ENCODE measurements at places on chromosomes 7 and 10. TPM values are rescaled to one million over a fixed set of nuclear protein-coding genes. Genes with fewer than 3 reads are reported as not detected.

DNA sequence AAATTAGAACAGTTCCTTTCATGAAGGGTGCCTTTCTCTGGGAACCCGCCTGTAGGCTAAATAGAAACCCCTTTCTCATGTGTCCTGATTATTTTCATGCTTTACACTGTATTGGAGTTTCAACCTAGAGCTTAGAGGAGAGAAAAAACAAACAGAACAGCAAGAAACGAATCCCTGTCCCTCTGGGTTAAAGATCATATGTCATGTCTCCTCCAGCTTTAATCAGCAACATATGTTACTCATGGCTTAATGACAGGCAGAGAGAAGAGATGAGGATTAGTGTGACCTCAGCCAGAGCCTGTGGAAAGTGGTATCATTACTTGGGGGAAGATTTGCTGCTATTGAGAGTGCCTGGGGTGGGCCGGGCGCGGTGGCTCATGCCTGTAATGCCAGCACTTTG is 32.1 kb downstream of the CRCP start:
- no peak for DNase-seq
- no peak overlapping the region for H3K27ac ChIP-seq
- no peaks in the 10 kb centered on the region for H3K27me3 ChIP-seq
- H3K4me3 ChIP-seq: no peak overlapping the region
- H3K36me3 ChIP-seq: peaks cover 8% of the 10 kb centered on the region

GRCh38 chr7:28178599-28178998 is 2.0 kb downstream of the JAZF1 start:
- H3K4me1 ChIP-seq: peaks cover 16% of the 10 kb centered on the region
- peak overlapping the region; percentile 57 for H3K27ac ChIP-seq
- no peaks in the 10 kb centered on the region for H3K27me3 ChIP-seq
- H3K36me3 ChIP-seq: no peaks in the 10 kb centered on the region
- peak overlapping the region; percentile 87 for H3K4me3 ChIP-seq

- H3K27ac ChIP-seq: no peak overlapping the region
- H3K4me3 ChIP-seq: no peak overlapping the region
- H3K27me3 ChIP-seq: no peaks in the 10 kb centered on the region
- H3K36me3 ChIP-seq: peaks cover 17% of the 10 kb centered on the region
Observed at GRCh38 chr10:11298116-11298515, 280.4 kb downstream of the CELF2 start.

DNA sequence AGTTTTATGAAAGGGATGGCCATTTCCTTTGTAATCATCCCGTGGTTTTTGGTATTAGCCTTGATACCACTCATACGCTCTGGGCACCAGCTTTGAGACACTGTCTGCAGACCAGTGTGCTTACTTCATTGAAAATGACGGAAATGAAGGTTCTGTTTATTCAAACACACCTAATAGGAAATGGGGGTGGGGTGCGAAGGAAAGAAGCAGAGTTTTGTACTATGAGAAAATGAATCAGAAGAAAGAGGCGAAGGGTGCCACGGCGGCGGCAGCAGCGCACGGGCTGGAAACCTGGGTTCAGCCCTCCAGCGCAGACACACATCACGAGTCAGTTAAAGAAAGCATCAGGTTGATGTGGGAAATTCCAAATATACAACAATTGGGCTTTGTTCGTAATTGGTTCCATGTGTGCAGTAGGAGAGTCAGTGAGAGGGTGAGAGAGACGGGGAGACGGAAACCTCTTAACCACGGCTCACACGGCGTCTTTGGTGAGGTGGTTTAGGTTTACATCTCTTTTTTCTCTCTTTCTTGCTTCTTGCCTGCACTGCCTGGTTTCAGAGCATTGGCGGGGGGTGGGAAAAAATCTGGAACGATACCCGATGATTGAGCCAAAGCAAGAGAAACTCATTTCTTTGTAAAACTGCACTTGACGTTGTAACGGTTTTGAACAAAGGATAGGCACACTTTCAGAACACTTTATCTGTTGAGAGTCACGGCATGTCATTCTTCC is 321.2 kb downstream of the FRMD4A start:
- H3K27ac ChIP-seq: no peak overlapping the region
- peaks cover 4% of the 10 kb centered on the region for H3K4me1 ChIP-seq
- no peaks in the 10 kb centered on the region for H3K27me3 ChIP-seq
- H3K36me3 ChIP-seq: no peaks in the 10 kb centered on the region

Gene NEUROD6
- not detected for total RNA-seq

DNA sequence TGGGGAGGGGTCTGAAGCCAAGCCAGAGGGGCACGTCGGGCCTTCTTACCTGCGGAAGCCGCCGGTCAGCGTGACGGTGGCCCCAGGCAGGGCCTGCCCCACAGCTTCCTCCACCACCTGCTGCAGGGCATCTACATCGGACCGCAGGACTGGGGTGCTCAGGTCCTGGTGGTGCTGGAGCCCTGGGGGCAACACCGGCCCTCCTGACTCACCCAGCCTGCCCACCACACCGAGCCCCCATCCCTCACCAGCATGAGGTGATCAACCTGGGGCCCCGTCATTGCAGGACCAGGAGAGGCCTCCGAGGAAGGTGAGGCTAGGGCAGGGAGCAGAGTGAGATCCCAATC is 8.0 kb downstream of the POLM start:
- H3K27me3 ChIP-seq: no peaks in the 10 kb centered on the region
- peak overlapping the region; percentile 72 for H3K27ac ChIP-seq
- no peak for DNase-seq
- peaks cover 25% of the 10 kb centered on the region for H3K4me1 ChIP-seq
- peaks cover 22% of the 10 kb centered on the region for H3K36me3 ChIP-seq
- H3K4me3 ChIP-seq: no peak overlapping the region

DNA sequence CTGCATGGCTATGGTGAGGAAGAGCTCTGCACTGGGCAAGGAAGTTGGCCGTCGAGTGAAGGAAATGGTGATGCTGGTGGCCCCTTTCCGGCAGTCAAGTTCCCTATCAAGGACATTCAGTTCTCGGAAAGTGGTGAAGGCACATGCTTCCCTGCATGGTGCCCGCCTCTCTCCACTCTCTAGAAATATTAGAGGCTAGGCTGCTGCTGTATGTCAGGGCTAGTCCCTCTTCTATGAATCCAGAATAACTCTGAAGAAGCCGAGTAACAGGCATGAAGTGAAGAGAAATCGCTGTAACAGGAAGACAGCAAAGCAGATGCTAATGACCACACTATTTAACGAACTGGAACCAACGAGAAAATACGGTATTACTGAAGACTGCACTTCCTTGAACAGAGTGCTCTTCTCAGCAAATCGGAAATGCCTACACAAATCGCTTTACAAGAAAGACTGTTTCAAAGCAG is 5.4 kb downstream of the IDI1 start:
- peaks cover 26% of the 10 kb centered on the region for H3K36me3 ChIP-seq
- peak overlapping the region; percentile 33 for H3K4me3 ChIP-seq
- no peak for DNase-seq
- no peaks in the 10 kb centered on the region for H3K27me3 ChIP-seq

Gene UBN2
- 18.8 TPM for total RNA-seq

GRCh38 chr10:99908512-99908911 is 101.2 kb downstream of the DNMBP start:
- H3K4me3 ChIP-seq: no peak overlapping the region
- peaks cover 16% of the 10 kb centered on the region for H3K36me3 ChIP-seq
- no peak overlapping the region for H3K27ac ChIP-seq

DNA sequence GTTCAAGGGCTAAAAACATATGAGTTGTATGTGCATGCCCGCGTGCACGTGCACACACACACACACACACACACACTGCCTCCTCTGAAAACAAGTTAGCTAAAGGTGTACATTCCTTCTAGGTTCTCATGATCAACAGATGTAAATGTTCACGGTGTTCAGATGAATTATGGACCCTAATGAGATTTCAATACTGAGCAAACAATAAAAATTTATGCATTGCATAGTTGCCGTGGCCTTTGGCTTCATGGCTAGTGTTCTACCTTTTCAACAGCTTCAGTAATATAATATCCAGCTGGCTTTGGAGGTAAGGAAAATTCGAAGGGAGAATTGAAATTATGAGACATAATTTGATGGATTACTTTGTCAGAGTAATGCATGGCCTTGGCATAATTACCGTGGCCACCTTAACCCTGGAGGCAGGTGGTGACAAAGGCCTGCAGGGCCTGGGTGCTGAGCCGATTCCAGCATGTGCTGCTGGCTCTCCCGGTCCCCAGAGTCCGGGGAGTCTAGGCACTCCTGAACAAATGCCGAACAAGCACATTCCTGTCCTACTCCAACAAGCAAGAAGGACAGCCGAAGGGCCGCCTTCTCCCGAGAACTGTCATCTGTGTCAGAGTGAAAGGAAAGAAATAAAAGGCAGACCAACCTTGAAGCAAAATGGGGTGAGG is 166.6 kb upstream of the TCF7L2 start:
- H3K4me1 ChIP-seq: no peaks in the 10 kb centered on the region
- H3K4me3 ChIP-seq: no peak overlapping the region
- H3K27me3 ChIP-seq: no peaks in the 10 kb centered on the region
- no peak for DNase-seq
- H3K36me3 ChIP-seq: no peaks in the 10 kb centered on the region
- no peak overlapping the region for H3K27ac ChIP-seq

Data from thoracic aorta (tissue), 2 donors.